Choroid plexus epithelial cell (primary cell): ENCODE measurements at places on chromosomes 1 and 21.

DNA sequence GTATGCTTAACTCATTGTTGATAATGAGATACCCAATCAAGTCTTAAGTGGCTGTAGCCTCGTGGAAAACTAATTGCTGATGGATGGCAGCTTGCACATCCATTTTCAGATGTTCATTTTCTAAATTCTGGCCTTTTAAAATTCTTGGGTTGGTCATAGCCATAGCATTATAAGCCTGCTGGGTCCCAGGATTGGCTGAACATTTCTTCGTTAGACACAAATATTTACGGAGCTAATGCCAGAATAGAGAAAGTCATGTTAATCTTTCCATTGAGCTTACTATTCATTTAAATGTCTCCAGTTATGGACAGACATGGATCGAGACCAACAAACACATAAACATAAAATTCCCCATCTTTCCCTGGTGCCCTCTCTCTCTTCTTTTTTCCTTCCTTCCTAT, 32.5 kb downstream of the CENPF start:
- DNase-seq = no peak

DNA sequence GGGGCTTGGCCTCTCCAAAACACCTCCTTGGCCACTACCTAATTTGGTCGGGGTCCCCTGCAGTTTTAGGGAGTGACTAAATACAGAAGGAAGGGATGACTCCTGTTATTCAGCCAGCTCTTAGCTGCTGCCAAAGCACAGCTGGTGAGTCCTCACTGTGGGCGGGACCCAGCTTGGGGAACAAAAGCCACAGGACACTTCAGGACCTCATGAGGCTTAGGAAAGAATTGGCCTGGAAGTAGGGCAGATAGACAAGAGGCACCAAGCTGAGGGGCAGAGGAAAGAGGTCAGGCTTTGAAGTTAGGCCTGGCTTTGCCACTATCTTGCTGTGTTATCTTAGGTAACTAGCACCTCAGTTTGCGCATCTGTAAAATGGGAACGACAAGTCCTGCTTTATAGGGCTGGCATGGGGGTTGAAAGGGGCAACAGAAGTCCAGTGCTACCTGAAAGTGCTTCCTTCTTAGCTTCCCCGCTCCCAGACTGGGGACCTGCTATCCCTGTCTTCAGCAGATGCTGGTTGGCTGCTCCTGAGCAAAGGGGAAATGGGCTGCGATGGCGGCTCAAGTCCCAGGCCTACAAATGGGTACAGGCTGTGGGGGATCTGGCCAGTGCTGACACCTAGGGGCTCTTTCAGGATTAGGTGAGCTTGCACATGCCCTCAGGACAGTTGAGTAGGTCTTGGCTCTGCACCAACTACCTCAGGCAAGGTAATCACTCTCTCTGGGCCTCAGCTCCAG, 15.7 kb downstream of the IFI6 start:
- peak; percentile 68 for DNase-seq

DNA sequence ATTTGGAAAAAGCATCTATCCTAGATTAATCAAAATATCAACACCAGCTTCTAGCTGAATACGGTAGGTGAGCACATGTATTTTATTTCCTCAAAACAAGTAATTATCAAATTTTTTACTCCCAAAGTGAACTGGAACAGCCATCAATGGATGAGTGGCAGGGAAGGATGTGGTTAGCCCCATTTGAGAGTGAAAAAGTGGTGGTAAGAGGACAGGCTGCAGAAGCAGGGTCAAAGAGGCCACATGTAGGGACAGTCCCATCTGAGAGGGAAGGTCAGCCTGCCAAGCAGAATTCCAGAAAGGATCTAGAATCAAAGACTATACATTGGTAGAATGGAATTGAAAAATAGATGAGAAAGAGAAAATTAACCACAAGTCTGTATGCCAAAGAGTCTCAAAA, 163.8 kb downstream of the SMYD3 start:
- no peak for DNase-seq

DNA sequence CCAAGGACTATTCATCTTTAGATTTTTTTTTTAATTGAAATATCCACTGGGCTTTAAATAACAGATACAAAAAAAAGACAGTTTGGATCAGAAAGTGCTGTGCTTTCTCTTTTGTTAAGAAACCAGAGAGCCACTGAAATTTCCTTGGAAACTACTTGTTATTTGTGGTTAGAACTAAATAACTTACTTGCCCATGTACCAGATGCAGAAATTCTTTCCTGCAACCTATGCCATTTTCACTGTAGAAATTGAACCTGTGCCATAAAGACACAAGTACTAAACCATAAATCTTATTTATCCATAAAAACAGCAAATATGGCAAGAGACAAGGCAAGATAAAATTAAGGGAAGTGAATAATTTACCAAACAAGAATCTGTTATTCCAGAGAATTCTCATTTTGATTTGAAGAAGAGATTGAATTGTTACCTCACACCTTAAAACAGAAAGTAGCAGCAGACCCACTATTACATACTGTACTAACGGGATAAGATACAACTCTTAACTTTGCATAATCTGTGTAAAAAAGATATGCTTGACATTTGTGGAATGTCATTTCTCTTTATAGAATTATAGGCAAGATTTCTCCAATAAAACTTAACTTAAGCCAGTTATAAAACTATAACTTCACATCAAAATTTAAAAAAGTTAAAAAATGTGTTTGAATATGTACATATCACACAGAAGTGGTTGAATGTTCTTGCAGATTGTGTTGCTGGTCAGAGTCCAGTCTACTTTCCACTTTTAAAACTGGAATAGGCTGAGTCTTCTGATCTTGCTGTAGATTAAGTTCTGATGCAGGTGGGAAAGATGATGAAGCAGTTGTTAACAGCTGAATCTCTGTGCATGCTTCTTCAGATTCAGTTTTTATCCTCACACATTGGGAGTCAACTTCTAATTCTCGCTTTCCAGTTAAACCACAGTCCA, 6.3 kb upstream of the PHTF1 start:
- DNase-seq = peak; percentile 79

- no peak for DNase-seq
Observed at GRCh38 chr1:85571181-85571759, 9.3 kb upstream of the CCN1 start.

DNA sequence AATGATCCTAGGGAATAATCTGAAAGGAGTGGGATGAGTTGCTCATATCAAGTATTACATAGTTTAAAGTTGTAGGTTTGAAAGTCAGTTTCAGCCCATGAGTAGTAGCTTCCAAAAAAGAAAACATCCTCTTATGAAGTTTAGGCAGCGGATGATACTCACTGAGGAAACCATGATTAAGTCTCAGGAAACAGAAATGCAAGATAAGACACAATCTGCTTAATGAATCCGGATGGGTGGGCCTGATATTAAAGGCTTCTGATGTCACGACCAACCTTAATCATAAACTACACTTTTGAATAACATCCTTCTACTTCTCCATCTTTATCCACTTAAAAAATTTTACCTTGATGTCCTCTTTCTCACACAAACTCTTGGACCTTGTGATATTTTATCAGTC, 61.8 kb downstream of the S1PR1 start:
- DNase-seq = no peak

- DNase-seq = no peak
Observed at GRCh38 chr1:25805863-25806225, 5.9 kb downstream of the SELENON start.

DNA sequence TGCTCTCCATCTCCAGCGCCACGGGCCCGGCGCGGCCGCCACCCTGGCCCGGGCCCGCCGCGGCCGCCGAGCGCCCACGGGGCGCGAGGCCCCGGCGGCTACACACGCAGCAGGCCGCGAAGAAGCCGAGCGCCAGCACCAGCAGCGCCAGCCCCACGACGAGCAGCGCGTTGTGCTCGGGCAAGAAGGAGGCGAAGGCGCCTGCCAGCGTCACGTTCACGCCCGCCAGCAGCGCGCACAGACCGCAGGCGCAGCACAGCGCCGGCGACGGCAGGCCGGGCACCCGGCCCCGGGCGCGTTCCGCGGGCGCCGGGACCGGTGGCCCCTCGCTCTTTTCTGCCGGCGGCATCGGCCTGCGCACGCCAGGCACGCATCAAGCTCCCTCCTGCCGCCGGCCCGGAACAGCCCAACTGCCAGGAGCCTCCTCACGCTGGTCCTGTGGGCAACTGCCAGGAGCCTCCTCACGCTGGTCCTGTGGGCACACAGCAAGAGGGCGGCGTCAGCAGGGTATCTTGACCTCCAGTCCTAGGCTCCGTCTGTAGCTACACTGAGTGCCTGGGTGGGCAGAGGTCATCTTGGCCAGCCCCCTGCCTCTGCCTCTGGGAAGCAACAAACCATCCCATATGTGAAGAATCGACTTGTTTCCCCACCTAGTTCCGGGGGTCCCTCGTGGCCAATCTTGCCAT, 18.1 kb downstream of the KNCN start:
- DNase-seq = peak; percentile 30

DNA sequence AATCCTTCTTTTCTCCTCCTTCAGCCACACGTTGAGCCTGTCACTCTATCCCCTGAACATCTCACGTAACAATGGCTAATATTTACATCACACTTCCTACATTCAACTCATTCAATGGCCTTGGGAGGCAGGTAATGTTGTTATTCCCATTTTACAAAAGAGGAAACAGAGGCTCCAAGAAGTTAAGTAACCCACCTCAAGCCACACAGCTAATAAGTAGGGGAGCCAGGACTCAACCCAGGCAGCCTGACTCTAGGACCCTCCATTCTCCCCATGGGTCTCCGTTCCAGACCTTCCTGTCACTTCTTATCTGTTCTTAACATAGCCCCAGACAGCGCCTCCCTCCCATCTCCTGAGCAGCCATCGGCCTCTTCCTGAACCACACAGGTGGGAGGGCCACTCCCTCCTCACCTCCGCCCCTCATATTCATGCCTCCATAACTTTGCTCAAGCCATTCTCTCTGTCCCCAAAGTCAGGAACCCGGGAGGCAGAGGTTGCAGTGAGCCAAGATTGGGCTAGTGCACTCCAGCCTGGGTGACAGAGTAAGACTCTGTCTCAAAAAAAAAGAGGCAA, 2.2 kb downstream of the PADI4 start:
- DNase-seq = no peak

DNA sequence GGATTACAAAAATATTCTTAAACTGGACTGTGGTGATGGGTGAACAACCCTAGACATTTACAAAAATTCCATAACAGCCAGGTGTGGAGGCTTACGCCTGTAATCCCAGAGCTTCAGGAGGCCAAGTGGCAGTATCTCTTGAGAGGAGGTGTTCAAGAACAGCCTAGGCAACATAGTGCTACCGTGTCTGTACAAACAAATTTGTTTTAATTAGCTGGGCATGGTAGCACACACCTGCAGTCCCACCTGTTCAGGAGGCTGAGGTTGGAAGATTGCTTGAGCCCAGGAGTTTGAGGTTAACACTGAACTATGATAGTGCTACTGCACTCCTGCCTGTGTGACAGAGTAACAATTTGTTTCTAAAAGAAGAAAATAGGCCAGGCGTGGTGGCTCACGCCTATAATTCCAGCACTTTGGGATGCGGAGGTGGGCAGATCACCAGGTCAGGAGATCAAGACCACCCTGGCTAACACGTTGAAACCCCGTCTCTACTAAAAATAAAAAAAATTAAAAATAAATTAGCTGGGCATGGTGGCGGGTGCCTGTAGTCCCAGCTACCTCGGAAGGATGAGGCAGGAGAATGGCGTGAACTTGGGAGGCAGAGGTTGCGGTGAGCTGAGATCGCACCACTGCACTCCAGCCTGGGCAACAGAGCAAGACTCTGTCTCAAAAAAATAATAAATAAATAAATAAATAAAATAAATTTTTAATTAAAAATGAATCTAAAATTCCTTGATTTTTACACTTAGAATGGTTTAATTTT, 37.1 kb downstream of the ARID4B start:
- no peak for DNase-seq

- DNase-seq = no peak
Observed at GRCh38 chr1:202250982-202251381, 57.4 kb downstream of the LGR6 start.

- DNase-seq = no peak
Observed at GRCh38 chr1:80962564-80962963, 838.2 kb upstream of the ADGRL2 start.

DNA sequence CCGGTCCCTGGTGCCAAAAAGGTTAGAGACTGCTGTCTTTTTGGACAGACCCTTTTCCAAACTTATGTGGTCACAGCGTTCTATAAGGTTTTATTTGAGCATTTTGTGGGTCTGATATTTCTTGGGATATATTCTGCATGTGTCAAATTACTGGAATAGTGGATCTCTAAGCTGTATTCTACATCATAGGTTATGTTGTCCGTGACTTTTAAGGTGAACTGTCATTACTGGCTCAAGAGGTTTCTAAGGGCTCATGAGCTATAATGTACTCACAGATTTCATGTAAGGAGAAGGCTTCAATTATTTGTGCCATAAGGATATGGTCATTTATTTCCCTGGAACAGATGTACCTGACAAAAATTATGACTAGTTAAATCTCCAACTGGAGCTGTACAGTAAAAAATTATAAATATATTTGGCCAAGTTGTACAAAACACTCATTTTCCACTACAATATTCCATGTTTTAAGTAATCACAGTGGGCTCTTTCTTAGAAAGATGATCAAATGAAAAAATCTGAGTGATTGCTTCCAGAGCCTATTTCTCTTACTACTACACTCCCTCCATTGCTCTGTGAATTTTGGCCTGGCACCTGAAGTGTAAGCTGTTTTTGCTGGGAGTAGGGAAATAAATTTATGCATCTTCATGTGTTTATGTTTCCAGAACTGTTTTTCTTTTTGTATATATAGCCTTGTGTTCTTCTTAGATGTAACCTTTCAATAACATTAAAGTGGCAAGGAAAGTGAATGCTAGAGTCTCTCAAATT, 538.1 kb upstream of the ZRANB2 start:
- no peak for DNase-seq

GRCh38 chr1:236491469-236492136, 32.2 kb upstream of the LGALS8 start:
- no peak for DNase-seq

DNA sequence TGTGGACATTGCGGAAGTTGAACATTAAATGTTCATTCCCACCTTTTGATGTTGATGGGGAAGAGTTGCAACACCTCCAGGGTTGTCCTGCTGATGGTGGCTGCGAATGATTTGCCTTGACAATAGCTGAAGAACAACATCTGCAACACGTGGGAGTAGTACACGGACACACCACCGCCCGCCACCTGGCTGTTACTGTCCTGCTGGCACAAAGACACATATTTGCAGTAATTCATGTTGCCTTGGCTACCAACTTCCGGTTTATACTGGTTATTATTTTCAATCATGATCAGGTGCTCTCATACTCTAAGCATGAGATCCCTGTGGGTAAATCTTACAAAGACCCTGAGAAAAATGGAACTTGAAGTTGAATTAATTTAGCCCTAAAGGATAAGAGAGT, 55.2 kb downstream of the UBR4 start:
- no peak for DNase-seq

GRCh38 chr1:206855859-206856258, 9.6 kb upstream of the IL20 start:
- no peak for DNase-seq

DNA sequence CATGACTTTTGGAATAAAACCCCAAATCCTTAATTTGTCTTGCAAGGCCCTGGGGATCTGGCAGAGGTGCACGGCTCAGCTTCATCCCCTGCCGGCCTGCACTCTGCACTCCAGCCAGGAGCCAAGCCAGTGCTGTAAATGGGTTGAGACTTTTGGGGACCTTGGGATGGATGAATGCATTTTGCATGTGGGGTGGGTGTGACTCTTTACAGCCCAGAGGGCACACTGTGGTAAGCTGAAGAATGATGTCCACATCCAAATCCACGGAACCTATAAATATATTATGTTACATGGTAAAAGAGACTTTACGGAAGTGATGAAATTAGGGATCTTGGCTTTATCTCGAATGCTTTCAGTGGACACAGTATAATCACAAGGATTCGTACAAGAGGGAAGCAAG, 177.8 kb downstream of the EDEM3 start:
- DNase-seq = no peak
